ENCODE measurements at places on chromosomes 7 and 10.

DNA sequence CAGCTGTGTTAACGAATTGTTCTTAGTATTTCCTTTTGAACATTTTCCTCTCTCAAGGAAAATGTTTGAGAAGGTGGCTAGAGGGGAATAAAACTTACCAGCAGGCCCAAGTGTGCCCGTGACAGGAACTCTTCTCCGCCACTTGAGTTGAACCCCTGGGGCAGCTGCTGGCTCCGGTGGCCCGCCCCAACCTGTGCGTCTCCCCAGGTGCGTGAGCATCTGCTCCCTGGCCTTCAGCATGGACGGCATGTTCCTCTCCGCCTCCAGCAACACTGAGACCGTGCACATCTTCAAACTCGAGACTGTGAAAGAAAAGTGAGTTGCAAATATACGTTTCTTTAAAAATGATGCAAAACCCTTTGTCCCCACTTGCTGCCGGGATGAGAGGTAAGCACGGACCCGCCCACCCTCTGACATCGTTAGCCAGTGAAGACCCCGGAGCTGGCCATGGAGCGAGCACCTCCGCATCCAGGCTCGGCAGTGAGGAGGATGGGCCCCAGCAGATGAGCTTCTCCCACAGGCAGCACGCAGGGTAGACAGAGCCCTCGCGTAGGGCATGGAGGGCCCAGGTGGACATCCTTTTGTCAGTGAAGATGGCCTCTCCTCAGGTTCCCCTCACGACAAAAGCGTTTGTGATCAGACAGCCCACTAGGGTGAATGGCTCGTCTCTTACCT is 35.7 kb downstream of the WIPI2 start:
- DNase-seq, result no peak

- no peak for DNase-seq
Measured at GRCh38 chr7:111929264-111929663, 276.9 kb downstream of the DOCK4 start.

GRCh38 chr10:51112013-51112412 is 37.7 kb downstream of the PRKG1 start:
- DNase-seq, result no peak

GRCh38 chr10:80642661-80643060 is 105.0 kb downstream of the SH2D4B start:
- DNase-seq, result no peak

DNA sequence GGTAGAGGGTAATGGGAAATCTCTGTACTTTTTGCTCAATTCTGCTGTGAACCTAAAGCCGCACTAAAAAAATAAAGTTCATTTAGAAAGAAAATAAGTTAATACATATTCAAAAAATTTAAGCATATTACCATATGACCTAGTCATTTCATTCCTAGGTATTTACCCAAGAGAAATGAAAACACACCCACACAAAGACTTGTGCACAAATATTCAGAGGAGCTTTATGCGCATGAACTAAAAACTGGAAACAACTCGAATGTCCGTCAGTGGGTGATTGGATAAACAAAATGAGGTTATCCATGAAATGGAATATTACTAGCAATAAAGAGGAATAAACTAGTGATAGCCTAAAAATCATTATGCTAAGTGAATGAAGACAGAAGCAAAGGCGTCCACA is 62.6 kb upstream of the ZNRF2 start:
- DNase-seq, result no peak

GRCh38 chr10:102534333-102534732 is 30.6 kb downstream of the SUFU start:
- no peak for DNase-seq

- no peak for DNase-seq
Measured at GRCh38 chr10:27654284-27654683, 91.3 kb downstream of the MKX start.

GRCh38 chr7:68125168-68125567 is 1128.5 kb downstream of the TYW1 start:
- no peak for DNase-seq

DNA sequence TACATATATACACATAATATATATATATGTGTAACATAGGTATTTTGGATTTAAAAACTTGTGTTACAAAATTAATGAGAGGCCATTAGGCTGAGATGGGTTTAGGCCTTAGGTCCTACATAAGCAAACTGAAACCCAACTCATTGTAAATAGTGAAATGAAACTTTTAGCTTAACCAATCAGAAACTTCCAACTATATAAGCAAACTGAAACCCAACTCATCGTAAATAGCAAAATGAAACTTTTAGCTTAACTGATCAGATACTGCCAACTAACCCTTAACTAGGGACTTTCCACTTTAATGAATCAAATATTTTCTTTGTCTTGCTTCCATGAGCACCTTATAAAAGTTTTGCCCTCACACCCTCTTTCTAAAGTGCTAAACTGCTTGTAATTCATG is 17.3 kb upstream of the SAMD9L start:
- no peak for DNase-seq

- DNase-seq, result no peak
Measured at GRCh38 chr7:14449291-14449690, 453.3 kb downstream of the DGKB start.

DNA sequence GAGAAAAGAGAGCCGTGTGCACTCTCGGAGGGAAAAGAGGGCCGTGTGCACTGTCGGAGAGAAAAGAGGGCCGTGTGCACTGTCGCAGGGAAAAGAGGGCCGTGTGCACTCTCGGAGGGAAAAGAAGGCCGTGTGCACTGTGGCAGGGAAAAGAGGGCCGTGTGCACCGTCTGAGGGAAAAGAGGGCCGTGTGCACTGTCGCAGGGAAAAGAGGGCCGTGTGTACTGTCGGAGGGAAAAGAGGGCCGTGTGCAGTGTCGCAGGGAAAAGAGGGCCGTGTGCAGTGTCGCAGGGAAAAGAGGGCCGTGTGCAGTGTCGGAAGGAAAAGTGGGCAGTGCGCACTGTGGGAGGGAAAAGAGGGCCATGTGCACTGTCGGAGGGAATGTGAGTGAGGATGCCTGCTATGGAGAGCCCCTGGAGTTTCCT is 188.7 kb downstream of the DNAJB6 start:
- DNase-seq, result no peak

DNA sequence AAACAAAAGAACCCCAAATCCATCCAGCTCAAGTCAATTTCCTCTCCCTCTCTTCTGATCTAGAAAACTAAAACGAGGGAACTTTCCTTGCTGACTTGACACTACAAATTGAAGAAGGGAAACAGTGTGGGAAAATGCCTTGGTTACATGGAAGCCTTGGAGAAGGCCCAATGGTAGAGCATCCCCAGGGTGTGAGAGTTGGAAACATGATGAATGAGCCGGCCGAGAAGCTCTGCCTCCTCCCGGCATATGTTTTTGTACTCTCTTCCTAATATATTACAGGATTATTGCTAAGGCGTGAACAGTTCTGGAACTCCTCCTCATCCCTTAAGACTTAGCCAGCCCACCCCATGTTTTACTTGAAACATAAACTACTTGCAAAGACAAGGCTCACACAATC is 618.2 kb upstream of the MGMT start:
- no peak for DNase-seq

GRCh38 chr10:95840121-95840520 is 67.7 kb upstream of the CC2D2B start:
- DNase-seq, result no peak

GRCh38 chr7:105097619-105098018 is 83.6 kb downstream of the KMT2E start:
- DNase-seq, result no peak

GRCh38 chr10:13453896-13454295 is 74.9 kb downstream of the BEND7 start:
- DNase-seq, result no peak

DNA sequence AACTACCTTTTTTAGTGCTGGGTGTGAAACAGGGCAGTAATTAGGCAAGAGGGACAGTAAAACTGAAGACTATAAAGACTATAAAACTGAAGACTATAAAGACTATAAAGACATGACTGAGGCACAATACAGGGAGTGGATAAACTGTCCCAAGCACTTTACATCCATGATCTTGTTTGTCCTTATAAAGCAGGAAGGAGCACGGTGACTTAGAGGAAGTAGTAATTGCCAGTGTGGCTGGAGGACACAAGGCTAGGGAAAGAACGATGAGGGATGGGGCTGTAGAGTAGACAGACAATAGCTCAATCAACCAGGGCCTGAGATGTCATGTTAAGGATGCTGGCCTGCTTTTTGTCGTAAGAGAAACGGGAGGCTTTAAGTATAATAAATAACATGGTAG is 26.0 kb downstream of the DNAJC12 start:
- no peak for DNase-seq

DNA sequence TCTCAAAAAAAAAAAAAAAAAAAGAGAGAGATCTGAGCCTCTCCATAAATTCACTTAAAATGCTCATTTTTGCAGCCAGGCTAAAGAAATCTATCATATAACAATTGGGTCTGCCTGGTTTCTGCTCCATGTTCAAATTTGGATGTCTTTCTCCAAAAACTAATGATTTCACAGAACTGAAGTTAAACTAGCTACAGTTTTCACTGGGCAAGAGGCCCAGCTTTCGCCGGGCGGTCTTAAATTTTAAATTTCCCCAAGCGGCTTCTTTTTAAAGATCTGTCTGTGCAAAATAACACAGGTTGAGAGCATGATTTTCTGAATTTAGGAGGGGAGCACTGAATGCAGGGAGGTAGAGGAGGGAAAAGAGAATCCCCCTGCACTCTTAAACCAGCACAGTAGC is 603.4 kb downstream of the KCNMA1 start:
- DNase-seq, result no peak

DNA sequence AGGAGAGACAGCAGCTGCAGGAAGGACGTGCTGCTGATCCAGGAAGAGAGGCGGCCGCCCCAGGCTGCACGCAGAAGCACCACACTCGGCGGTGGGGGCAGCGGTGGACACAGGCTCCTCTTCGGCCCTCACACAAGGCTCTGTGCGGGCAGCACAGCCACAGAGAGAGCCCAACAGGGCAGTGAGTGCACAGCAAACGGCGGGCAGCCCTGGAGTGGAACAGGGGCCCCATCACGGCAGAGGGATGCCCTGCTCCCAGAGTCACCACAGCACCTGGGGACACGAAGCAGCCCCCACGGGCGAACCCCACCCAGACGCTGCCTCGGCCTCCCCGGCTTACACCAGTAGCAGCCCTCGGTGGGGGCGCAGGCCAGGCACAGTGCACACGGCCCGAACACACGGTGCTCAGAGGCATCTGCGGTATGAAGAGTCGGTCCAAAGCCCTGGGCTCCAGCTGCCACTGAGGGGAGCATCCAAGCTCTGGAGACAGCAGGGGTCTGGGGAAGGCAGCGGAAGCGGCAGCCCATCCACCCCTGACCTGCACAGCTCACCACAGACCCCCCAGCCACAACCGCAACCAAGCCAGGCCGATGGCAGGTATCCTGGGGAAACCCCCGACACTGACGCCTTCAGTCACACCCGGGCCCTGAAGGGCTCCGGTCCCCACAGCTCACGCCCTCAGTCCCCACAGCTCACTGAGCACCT is 16.8 kb downstream of the NUDT1 start:
- DNase-seq, result no peak

DNA sequence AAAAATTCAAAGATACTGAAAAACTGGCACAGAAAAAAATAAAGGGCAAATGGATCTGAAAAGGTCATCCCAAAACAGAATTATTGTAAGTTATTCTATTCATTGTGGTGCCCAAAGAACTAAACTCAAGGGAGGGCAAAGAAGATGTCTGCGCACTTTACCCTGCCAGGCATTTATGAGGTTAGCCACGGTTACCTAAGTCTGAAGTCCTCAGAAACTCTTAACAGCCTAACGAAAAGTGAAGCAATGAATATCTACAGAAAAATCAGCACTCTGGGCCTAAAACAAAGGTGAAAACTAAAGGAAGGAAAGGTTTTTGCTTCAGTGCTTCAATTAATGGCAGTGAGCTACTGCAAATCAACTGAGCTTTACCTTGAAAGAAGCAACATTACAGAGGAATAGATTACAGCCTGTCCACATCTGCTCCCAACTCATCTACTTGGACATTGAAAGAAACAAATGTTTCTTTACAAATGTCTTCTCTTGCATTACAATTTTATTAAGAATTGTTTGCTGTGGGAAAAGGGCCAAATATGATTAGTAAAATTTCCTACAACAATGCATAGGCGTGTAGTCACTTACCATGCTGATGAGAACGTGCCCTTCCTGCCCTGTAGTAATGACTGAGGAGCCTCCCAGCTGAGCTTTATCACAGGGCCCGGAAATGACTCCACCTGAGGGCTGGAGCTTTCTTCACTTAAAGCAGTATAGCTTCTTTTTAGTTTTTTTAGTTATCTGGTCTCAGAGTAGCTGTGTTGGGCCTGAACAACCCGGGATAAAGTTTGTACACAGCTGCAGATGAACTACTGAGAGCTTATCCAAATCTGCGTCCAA is at the start of gene TUBAL3:
Gene TUBAL3, minus strand, starts transcription at position 621 of the 834 bp plus-strand sequence. Its CDS starts 36 bp downstream, at position 585.
- no peak for DNase-seq

- no peak for DNase-seq
Measured at GRCh38 chr10:77400033-77400432, 237.6 kb downstream of the KCNMA1 start.

GRCh38 chr7:137399827-137400823 is 56.6 kb upstream of the PTN start:
- no peak for DNase-seq

- DNase-seq, result no peak
Measured at GRCh38 chr10:71634531-71635164, 84.9 kb downstream of the C10orf105 start.

- DNase-seq, result peak; percentile 61
Measured at GRCh38 chr7:141053626-141054025, 20.2 kb upstream of the TMEM178B start.

DNA sequence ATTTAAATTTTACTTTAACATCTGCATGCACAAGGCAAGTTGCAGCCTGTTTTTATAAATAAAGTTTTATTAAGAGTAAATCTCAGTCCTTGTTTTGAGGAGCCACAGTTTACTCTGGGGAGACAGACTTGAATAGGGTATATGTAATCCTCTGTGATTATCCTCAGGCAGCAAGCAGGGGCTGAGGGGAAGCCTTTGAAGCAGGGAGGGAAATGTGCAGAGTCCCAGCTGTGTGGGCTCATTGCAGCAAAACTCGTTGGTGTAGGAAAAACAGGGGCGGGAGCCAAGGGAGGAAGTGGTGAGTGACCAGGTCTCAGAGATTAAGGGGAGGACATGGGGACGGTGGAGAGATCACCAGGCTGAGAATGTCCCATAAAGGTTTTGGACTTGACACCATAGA is 34.3 kb upstream of the SMC3 start:
- DNase-seq, result no peak

DNA sequence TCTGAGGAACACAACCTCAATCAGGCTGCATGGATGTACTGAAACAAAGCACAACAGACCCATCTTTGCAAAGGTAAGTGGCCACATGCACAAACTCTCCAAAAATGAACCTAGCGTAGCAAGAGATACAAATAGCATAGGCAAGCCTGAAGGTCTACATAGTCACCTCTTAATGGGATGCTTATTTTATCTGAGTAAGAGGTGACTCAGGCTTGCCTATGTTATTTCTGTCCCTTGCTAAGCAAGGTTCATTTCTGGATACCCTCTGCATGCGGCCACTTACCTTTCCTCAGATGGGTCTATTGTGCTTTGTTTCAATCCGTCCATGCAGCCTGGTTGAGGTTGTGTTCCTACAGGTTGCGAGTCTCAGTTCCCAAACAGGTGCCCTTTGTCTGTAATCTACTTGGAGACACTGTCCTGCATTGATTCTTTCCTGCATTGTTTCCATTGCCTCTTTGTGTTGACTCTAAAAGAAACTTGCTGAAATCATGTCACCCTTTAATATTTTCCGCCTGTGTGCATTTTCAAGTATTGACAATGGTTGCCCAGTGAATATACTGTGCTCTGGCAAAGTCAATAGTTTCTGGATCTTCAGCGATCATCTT is 291.8 kb upstream of the LYZL1 start:
- DNase-seq, result no peak

- DNase-seq, result no peak
Measured at GRCh38 chr7:74009719-74010118, 18.3 kb upstream of the ELN start.

GRCh38 chr7:158854681-158855081 is 1.7 kb upstream of the DYNC2I1 start:
- no peak for DNase-seq
